ENCODE measurements at places on chromosomes 13 and 19.

GRCh38 chr19:41619018-41619556, 7.8 kb downstream of the CEACAM4 start:
- no peak for DNase-seq

DNA sequence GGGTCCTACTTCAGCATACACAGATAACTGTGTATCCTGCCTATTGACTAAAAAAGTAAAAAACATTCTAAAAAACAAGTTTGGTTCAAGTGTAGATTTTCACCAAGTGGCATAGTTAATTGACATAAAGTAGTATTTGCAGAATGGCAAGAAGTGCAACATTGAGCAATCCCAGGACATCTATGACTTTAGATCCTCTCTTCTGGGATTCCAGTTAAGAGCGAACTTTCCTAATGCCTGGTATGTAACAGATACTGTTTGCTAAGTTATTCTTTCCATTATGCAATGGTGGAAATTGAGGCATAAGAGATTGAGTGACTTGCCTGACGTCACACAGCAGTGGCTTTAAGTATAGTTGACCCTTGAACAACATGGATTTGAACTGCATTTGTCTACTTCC, 96.1 kb downstream of the ZMYM2 start:
- no peak for DNase-seq

DNA sequence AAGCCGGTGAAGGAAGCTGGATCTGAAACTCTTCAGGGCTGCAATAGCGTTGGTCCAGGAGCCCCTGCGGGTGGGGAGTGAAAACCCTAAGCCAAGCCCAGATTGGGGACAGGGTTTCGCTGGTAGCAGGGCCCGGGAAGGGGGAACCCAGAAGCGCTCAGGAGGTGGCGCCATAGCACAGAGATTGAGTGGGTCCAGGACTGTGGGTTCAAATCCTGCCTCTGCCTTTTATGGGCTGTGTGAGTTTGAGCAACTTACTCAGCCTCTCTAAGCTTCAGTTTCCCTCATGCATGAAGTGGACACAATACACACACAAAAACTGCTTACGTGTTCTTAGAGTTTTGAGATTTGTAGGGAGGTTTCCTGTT, 8.3 kb upstream of the SYCN start:
- peak; percentile 69 for DNase-seq

- DNase-seq, result no peak
Observed at GRCh38 chr13:88764103-88764502, 1092.9 kb downstream of the SLITRK5 start.

DNA sequence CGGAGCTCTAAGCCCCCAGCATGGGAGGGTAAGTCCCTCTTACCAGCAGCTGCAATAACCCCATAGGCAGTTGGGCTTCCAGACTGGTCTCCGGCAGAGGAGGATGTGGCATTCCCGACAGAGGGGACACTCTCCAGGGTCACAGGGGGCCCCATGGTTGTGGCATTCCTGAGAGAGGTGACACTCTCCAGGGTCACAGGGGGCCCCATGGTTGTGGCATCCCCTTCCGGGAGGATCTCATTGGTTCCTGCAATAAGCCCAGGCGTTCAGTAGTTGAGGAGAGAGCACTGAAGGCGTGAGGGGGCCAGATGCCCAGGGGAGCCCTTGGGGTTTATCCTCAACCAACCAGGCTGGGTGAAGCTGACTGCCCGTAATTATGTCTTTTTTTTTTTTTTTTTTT, 5.4 kb downstream of the CD320 start:
- no peak for DNase-seq

GRCh38 chr13:36769545-36769944, 49.5 kb upstream of the RFXAP start:
- no peak for DNase-seq

DNA sequence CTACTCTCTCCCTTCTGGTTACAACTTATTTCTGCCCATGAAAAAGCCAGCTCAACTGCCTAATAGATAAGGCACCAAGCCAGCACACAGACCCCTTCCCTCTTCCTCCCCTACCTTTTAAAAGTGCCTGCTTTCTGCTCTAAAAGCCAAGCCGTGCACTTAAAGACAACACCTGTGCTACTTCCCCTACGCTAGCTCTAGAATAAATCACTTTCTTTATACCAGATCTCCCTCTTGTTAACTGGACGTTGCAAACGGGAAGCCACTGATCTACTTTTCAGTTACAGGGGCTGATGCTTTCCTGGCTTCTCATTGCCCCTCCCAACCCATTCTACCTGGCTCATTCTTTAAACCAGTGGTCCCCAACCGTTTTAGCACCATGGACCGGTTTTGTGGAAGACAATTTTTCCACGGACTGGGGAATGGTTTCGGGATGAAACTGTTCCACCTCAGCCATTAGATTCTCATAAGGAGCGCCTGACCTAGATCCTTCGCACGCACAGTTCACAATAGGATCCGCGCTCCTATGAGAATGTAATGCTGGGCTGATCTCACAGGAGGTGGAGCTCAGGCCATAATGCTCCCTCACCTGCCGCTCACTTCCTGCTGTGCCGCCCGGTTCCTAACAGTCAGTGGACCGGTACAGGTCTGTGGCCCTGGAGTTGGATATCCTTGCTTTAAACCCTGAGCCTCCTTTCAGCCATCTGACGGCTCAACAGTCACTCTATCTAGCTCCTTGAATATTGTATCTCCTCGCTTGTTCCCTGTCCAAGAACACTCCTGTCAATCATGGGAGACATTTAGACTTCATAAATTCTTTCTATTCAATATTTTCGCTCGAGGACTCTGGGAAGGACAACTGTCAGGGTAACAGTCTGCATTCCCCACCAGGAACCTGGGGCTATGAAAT, 841 bp upstream of the ZNF223 start:
- peak; percentile 13 for DNase-seq

DNA sequence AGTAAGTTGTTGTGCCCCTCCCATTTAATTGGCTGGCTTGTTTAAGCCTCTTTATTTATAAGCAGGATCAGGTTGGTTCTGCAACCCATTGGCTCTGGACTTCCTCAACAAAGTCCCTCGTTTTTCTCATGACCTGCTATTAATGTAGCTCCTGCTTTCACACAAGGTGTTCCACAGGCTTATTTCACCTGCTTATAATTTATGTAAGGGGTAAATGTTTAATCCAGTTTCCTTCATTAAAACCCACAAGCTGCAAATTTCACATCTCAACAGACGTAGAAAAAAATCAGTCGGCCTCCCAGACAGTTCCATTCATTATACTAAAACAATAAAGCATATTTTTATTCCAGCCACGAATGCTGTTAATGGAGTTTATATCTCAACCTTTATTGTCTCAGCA, 86.1 kb downstream of the TBC1D4 start:
- DNase-seq, result no peak

GRCh38 chr19:883661-884211, 9.3 kb downstream of the MED16 start:
- DNase-seq, result no peak

DNA sequence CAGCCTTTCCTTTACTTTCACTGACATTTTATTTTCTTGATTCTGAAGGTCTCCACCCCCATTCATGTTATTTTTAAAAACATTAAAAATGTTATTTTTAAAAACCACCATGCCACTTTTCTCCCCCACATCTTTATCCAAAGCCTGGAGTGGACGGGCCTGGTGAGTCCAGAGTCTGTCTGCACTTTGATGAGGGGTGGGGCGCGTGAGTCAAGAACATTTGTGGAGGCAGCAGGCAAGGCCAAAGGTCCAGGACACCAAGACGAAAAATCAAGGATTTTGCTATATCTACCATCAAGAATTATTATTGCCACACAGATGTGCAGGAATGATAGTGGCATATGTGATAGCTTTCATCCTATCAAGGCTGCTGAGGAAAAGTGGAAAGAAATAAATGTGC, 224.9 kb downstream of the FGF9 start:
- no peak for DNase-seq

DNA sequence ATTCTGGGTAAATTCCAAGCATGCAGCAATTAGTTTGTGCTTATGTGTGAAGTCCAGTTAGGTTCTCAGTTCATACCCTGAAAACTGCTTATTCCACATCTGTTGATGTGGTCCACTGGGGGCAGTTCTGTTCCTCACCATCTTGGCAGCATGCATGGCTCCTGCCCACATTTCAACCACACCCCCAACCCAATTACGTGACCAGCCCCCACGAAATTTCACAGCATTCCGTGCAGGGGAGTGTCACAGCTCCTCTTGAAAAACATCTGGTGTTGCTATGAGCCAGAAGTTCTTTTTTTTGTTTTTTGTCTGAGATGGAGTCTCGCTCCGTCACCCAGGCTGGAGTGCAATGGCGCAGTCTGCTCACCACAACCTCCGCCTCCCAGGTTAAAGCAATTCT, 9.1 kb upstream of the ERVK3-1 start:
- no peak for DNase-seq

DNA sequence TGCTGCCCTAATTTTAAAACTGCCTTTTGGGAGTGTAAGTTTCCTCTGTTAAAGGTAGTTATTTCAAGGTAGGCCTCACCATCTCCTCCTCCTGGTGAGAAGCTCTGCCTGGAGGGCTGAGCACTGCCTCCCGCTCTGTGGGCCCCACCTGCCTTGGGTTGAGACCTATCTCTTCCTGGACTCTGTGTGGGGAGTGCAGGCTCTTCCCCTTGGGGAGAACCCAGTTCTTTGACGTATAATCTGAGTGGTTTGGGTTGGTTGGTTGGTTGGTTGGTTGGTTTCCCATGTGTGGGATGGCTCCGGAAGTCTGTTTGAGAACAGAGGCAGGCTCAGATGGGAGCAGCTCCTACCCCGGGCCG, 39.1 kb downstream of the ACTN4 start:
- DNase-seq, result no peak

GRCh38 chr19:17490411-17490810, 20.1 kb downstream of the SLC27A1 start:
- DNase-seq, result no peak

GRCh38 chr13:23731709-23732108, 157.5 kb downstream of the MIPEP start:
- no peak for DNase-seq

DNA sequence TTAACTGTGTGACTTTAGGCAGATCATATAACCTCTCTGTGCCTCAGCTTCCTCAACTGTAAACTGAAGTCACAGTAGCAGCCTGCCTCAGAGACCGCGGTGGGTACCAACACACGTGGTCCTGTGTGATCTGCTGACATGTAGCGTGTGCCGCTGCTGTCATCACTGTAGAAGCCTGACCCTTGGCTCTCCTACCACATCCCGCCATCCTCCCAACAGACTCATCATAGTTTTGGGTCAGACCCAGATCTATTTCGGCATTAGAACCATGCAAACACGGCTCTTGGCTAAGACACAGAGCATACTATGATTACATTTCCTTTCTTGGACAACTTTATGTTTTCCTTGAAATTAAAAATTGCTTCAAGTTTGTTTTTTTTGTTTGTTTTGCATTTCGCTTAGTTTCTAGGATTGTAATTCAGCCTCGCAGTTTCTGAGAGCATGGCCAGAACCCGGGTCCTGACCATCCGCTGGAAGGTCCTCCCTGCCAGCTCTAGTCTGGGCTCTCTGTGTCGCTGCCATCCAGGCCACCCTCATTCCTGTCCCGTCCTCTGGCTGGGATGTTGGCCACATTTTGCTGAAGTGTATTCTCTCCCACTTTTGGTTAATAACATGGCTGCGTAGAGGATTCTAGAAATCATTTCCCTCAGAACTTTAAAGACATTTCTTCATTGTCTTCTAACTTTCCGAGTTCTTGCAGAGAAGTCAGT, 53.0 kb downstream of the GGACT start:
- DNase-seq, result no peak

DNA sequence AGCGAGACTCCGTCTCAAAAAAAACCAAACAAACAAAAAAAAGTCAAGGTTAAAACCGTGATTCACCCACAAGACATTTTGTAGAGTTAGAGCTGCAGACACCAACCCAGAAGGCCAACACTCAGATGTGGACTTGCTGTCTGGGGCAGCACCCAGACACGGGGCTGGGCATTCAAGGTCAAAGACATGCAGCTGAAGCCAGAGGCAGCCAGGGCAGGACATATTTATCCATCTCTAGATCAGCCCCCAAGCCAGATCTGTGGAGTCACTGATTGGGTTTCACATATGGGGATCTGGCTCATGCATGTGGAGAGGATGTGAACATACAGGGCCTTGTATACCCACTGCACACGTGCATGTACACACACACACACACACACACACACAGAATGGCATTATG, 3.6 kb downstream of the KLK15 start:
- no peak for DNase-seq

GRCh38 chr19:18990128-18990708, 43.1 kb downstream of the SUGP2 start:
- DNase-seq, result no peak

DNA sequence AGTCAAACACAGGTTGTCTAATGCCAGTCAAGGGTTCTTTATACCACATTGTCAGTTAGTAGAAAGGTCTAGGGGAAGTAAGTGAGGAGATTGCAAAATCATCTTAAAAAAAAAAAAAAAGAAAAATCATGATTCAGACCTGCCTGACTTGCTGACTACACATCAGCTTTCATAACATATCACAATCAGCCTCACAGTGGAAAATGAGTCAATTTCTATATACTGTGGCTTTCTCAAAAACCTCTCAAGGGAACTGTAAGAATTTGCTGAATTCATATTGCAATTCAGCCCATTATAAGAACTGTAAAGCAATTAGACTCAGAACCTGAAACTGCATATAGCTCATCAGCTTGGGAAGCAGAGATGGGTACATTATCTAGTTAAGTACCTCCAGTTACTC, 75.3 kb upstream of the GPC6 start:
- no peak for DNase-seq

Data from CD4-positive, alpha-beta T cell (primary cell).